Activated CD4-positive, alpha-beta T cell treated with anti-CD3 and anti-CD28 coated beads, Interleukin-10, Interleukin-2, amounts not matched to agents 100 ng/mL and 50 ng/mL, durations not matched to agents 16 hours and 8 hours (primary cell): ENCODE measurements at places on chromosomes 3 and 15.

GRCh38 chr15:34783991-34784390 lies 11.4 kb downstream of the ACTC1 start:
- DNase-seq = no peak

DNA sequence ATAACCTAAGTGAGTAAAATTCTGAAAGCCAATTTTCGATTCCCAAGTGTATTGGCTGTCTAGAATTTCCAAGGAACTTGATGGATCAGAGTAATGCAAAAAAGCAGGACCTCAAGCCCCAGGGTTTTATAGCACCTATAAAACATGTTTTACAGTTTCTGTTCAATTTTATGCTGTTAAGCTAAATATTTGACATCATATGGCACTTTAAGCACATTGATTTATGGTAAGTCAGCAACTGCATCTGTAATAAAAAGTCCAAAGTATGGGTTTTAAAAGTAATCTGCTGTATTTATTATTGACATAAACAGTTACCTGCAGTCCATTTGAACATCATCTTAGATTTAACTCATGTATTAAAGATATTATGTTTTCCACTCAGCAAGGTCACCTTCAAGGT lies 20.0 kb upstream of the MFSD1 start:
- DNase-seq = no peak

- no peak for DNase-seq
Observed at GRCh38 chr15:51912528-51912927, 59.0 kb downstream of the LEO1 start.

GRCh38 chr3:177538048-177538749 lies 340.9 kb upstream of the TBL1XR1 start:
- DNase-seq = no peak

- DNase-seq = no peak
Observed at GRCh38 chr15:38208206-38208605, 44.4 kb upstream of the SPRED1 start.

DNA sequence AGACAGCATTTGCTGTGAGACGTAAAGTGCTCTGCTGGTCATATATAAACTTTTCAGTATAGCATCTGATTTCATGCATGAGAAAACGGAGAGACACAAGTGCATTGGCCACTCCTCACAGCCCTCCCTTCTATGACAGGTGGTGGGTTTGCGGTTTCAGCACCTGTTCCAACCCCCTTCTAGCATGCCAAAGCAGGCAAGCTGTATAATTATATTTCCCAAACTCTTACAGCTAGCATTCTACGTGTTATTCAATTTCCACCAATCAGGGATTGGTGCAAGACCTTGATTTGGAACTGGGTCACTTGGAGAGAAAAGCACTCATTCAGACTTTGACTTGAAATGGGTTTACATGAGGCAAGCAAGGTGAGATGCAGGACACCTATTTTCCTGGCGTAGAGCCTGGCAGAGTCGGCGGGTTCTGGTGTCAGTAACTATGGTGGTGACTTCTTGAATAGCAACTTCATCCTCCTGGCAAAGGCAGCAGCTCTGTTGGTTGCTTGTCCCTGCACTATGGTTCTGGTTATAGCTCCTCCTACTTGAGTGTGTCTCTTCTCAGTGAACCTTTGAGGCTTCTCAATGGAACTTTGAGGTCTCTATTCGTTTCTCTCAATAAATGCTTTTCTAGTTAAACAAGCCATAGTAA lies 356.5 kb downstream of the TBL1XR1 start:
- DNase-seq = no peak

DNA sequence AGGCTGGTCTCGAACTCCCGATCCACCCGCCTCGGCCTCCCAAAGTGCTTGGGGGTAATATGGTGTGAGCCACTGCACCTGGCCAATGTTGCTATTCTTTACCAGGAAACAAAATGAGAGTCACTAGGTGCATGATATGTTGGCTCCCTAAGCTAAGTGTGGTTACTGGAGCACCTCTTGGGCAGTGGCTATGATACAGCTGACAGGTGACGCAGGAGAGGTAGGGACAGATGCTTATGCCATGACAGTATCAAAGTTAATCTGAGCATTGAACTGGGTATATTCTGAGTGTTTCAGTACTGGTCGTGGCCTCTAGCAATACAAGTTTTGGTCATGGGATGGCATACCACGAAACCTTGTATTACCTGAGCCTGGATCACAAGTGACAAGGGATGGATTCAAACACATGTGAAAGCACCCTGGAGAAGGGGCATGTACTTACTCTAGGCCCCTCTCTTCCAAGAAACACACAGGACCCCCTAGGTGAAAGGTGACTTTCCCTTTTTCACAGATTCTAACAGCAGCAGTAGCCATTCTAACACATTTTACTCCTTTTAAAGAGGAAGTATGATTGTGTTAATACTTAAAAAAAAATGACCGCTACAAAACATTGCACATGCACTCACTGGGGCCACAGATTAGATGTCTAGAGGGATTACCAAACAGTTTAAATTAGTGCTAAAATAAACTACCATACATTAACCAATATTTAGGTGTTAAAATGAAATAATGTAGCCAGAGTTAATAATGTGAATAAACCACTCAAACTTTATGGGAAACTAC lies 467.3 kb downstream of the SHQ1 start:
- DNase-seq = no peak

- no peak for DNase-seq
Observed at GRCh38 chr15:49060710-49061495, 14.7 kb upstream of the SECISBP2L start.

- DNase-seq = peak; percentile 6
Observed at GRCh38 chr3:71392251-71392650, 191.3 kb downstream of the FOXP1 start.

DNA sequence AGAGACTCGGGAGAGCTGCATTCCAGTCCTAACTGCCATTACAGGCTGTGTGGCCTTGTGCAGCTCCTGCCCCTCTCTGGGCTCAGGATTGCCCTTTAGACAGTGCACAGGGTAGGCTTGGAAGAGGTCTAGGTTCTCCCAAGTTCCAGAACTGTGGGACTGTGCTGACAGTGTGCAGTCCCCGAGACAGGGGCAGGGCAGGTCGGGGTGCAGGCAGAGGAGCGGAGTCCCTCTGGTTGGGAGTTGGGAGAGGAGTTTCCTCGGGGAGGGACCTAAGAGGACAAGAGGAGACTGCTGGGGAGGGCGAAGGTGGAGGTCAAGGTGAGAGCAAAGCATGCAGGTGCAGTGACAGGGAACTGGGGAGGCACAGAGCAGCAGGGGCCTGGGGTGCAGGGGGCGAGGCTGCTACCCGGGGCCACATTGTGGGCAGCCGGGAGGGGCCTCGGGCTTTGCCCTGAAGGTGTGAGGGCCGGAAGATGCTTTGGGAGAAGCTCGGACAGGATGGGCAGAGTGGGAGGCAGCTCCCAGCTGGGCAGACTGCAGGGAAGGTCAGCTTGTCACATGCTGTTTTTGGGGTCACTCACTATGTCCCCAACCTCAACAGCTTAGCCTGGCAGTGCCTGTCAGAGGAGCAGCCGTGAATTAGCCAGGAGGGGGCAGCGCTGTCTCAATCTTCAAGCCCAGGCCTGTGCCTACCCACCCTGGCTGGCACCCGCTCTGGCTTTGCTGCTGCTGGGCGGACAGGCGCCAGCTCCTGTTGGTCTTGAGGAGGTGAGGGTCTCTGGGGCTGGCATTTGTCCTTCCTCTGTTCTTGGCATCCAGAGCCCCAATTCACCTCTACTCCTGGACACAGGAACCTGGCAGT lies 15.4 kb upstream of the CSPG4 start:
- peak; percentile 67 for DNase-seq

DNA sequence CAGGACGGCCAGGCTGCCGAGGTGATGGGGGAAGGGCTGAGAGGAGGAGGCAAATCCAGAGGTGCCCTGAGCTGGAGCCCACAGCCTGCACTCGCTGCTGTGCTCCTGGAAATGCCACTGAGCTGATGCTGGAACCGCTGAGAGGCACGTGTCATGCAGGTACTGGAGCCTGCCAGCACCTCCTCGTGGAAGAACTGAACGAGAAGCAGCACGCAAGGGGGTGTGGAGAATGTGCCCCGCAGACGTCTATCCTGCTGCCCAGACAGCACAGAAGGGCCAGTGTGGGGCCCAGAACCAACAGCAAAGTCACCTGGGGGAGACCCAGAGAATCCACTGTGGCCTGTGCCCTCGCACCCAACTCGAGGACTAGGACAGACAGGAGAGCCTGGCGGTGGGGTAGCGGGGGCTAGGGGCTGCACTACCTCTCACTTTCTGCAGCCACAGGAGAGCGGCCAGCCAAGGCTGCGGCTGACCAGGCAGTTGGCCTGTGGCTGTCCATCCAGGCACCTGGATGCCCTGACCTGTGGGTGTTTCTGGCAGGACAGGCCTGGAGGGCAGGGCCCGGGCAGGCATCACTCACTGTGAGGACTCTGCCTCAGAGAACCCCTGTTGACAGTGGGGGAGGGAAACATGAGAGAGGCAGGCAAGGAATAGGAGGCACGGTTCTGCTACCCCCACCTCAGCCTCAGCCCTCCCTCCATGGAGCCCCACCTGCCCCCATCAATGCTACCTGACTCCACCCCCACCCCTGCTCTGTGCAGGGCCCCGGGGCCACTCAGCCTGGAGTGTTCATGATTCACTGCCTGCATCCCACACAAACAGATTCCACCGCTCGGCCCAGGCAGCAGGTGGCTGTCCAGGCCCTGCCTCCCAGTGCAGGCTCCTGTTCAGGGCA lies 213.1 kb downstream of the TBC1D2B start:
- DNase-seq = no peak

DNA sequence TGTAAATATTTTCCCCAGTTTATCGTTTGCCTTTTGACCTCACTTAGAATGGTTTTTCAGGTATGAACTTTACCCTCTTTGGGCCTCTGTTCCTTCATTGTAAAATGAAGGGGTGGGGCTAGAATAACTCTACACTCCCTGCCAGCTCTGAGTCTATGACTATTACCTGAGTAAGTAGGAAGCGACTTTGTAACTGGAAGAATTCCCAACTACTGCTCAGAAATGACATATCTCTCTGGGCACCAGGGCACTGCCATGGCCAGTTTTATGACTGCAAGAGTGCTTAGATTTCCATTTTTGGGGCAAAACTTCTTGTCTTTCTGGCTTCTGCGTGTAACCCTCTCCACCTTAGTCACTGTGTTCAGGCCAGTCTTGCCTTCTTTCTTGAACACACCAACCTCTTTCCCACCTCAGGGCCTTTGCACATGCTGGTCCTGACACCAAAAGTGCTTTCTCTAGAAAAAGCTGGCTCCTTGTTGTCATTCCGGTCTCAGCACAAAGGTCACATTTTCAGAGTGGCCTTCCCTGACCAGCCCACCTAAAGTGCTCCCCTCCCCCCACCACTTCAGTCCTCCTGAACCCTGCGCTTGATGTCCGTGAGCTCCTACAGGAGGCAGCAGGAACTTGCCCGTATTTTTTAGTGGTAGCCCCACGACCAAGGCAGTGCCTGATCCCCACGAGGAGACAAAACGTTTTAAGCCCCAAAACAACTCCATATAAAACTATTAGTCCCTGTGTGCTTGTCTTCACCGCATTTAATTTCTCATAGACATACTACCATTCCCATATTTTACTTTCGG lies 25.6 kb downstream of the CDCP1 start:
- no peak for DNase-seq

DNA sequence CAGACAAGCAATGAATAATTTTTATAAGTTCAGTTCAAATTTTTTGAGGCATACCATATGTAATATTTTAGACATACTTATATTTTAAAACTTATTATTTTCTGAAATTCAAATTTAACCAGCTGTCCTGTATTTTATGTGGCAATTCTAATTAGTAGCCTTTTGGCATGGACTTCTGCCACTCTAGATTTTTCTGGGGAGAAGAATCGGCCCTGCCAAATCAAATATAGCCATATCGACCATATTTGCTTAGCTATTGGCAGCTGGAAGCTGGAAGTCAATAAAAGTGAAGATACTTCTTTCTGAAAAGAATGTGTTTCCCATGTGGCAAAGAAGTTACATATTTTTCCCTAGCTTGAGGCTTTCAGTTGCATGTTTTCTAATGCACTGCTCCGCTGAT lies 9.4 kb upstream of the RBMS3 start:
- DNase-seq = no peak

DNA sequence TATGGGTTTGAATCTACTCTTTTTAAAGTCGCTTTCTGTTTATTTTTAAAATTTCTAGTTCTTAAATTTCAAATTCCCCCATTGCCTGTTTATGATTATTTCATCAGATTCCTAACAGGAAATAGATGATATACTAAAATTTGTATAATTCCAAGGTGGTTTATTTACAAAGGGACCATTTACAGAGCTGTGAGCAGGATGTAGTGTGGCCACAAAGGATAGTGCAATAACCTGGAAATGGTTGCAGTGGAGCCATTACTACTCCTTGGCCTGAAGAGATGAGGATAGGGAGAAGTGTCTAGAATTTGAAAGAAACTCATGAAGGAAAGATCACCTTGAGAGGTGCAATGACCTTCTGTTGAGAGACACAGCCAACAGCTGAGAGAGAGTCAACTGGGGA lies 58.5 kb upstream of the AP4E1 start:
- DNase-seq = no peak

DNA sequence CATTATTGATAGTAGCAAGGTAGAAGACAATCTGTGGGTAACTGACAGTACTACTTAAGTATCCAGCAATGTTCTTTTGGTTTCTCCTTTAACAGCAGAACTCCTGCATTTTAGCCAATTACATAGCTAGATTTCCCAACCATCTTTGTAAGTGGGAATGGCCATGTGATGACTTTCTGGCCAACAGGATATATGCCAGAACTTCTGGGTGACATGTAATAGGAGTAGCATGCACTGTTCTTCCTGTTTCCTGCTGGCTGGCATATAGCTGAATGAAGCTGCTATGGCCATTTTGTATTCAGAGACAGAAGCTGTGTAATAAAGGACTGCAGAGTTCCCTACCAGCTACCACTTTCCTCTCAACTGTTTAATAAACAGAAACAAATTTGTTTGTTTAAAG lies 18.0 kb downstream of the SPICE1 start:
- DNase-seq = no peak

GRCh38 chr15:48718646-48719045 lies 73.1 kb upstream of the FBN1 start:
- DNase-seq = no peak

GRCh38 chr3:128311441-128311844 lies 155.2 kb downstream of the DNAJB8 start:
- DNase-seq = no peak

DNA sequence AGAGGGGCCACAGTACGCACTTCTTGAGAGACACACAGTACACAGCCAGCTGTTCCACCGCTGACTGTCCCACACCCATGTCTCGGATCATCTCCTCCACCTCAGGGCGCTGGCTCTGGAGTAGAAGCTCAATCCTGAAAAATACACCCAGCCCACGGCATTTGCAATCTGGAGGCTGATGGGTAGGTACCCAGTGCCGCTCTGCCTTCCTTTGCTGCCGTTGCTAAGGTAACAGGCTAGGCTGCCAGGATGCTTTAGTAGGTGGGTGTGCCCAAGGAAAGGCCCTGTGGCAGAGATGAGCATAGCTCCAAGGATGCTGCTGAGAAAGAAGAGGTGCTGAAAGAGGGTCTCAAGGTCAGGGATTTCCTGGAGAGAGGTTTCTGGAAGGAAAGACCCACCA lies 14.6 kb downstream of the TRAIP start:
- no peak for DNase-seq
